Activated T-helper 2 cell treated with anti-CD3 and anti-CD28 coated beads, Interferon-gamma antibody, Interleukin-2, Interleukin-4, amounts not matched to agents 10 μg/mL and 5 μg/mL and 100 μg/mL, durations not matched to agents 14 hours and 24 hours and 36 hours (primary cell): ENCODE measurements at places on chromosomes 1 and 21.

- DNase-seq, result no peak
Measured at GRCh38 chr1:67468066-67468718, 38.0 kb upstream of the SERBP1 start.

- DNase-seq, result no peak
Measured at GRCh38 chr1:22489278-22489677, 37.6 kb downstream of the ZBTB40 start.

DNA sequence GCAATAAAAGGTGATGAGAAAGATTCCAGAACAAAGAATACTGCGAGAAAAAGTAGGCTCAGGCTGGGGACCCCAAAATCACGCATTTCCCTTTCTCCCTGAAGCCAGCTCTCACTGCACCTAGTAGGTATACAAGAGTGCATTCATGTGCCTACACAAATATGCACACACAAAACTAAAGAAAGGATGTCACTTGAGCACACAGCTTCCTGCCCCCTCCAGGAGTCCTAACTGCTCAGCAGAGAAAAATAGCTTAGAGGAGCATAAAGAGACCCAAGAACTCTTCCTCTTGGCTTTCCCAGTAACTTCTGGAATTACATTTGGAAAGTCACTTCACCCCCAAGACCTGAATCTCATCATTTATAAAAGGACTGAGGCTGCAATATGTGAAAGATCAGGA, 38.0 kb downstream of the JAK1 start:
- DNase-seq, result no peak

GRCh38 chr1:113530021-113530420, 139.7 kb downstream of the MAGI3 start:
- no peak for DNase-seq

- no peak for DNase-seq
Measured at GRCh38 chr1:82048596-82048995, 247.9 kb downstream of the ADGRL2 start.

DNA sequence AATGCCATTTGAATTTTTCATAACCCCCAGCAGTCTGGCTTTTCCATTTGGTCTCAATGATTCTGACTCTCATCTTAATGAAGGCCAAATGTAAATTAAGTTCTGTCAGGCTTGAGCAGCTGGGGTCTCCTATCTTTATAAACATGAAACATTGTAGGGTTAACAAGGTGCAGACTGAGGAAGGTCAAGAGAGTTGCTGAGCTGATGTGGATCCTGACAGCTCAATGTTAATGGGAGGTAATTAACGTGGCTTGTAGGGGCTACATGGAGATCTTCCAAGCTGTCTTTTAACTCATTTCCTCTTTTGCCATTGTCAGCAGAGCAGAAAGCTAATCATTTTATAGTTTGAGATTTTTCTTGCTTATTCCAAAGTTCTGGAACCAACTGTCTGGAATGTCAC, 55.2 kb downstream of the FGGY start:
- no peak for DNase-seq
